ENCODE measurements at places on chromosomes 12 and 14.

- no peak for DNase-seq
Observed at GRCh38 chr12:4268329-4269181, 5.0 kb upstream of the CCND2 start.

DNA sequence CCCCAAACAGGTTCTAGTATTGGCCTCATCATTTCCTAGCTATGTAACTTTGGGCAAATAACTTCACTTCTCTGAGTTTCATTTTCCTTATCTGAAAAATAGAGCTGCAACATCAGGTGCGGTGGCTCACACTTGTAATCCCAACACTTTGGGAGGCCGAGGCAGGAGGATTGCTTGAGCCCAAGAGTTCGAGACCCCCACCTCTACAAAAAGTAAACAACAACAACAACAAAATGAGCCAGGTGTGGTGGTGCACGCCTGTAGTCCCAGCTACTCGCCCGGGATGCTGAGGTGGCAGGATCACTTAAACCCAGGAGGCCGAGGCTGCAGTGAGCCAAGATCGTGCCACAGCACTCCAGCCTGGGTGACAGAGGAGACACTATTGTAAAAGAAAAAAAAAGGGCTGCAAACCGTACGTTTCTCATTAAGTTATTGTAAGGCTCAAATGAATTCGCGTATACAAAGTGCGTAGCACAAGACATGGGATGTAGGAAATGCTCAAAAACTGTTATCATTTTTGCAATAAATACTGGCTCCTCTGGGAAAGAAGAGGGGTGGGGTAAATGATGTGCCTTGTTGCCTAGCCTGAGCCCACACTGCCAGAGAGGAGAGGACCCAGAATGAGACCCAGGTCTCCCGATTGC lies 903 bp downstream of the C12orf76 start:
- DNase-seq = no peak

GRCh38 chr12:107655281-107656065 lies 30.1 kb upstream of the PWP1 start:
- no peak for DNase-seq

DNA sequence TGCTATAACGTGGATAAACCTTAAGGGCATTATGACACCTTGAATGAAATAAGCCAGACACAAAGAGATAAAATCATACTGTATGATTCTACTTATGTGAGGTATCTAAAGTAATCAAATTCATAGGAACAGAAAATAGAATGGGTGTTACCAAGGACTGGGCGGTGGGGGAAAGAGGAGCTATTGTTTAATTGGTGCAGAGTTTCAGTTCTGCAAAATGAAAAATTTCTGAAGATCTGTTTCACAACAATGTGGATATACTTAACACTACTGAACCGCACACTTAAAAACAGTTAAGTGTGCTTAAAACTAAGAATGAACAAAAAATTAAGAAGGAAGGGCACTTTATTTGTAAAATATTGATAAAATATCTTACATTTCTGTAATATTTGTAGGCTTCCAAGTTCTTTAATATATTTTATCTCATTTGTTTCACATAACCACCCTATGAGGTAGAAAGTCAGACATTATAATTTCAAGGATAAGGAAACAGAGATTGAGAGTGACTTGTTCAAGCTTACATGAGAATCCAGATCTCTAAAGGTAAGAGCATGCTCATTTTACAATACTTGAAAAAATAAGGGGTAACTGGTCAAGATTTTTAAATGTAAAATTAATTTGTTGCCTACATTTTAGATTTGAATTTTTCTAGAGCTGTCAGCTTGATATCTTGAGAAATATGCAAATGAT lies 14.9 kb downstream of the LTA4H start:
- no peak for DNase-seq

DNA sequence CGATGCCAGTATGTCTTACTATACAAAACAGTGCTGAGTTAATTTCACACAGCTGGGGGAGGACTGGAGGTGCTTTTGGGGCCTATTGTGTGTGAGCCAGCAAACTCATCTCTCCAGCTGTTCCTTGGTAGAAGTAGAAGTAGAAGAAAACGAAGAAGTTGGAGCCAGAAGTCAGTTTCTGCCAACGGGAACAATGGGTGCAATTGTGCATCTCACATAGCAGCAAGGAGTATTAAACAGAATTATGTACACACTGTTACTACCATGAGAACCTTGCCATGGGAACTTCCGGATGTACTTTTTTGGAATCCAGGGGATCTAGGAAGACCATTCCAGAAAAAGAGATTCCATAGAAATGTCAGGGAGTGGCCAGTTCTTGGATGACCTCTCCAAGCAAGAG lies 88.6 kb downstream of the VCPKMT start:
- no peak for DNase-seq

GRCh38 chr12:114701104-114701414 lies 17.1 kb upstream of the TBX3 start:
- DNase-seq = no peak

DNA sequence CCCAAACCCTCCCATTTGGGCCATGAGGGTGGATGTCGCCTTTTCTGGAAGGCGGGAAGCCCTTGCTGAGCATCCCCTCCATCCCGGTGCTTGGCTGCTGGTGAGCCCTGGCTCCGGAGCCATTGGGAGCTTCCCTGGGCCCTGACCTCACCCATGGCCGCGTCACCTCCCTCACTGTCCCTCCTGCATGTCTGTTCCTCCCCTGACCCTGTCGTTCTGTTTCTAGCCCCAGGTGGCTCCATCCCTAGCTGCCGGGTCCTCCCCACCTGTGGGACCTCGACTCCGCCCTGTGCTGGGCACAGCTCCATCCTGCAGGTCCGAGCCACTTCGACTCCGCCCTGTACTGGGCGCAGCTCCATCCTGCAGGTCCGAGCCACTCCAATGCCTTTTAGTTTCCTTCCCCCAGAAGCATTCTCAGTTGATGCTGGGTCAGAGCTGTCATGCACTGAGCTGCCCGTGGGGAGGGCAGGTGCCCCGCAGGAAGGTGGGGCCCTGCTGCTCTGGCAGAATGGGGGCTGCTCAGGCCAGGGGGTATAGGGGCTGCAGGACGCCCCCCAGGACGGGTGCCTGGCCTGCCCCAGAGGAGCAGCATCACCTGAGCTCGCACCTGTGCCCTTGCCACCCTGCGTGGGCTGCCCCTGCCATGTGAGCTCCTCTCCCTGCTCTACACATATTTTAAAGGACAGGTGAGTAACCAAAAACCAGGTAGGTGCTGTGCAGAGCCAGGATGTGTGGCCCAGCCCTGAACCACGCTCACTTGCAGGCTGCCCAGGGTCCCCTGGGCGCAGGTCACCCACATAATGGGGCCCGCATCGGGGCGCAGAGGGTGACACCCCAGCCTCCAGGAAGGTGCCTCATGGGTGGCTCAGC lies 19.0 kb downstream of the NOC4L start:
- no peak for DNase-seq

- no peak for DNase-seq
Observed at GRCh38 chr12:101697930-101698799, 725 bp downstream of the CHPT1 start.

GRCh38 chr12:50066402-50066801 lies 9.0 kb downstream of the ASIC1 start:
- peak; percentile 59 for DNase-seq

DNA sequence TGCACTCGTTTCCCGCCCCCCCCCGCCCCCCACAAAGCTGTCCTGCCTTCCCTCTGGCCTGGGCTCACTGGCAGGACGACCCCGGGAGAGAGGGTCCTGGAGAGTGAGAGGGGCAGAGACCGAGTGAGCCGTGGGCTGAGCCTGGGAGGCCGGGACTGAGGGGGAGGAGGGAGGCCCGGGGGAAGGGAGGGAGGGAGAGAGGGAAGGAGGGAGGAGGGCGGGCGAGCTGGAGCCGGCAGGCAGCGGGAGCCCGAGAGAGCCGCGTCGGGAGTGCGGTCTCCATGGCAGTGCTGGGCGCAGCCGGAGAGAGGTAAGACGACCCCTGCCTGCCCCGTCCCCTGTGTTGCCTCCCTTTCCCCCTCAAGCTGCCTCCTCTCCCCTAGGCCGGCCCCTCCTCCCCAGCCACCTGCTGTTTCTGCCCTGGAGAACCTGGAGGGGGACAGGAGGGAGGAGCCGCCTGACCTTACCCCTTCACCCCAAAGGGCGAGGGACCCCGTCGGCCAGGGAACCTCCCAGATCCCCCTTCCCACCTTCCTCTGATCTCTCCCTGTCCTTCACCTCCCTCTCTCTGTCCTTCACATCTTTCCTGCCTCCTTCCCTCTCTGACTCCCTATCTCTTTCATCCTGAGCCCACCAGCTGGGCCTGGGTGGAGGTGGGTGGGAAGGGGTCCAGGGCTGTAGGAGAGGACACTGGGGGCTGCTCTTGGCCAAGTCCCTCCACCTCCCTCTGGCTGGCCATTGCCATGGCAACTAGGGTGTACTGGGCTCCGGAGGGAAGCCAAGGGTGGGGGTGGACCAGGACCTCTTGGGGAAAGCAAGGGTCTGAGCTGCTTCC lies at the start of gene GPR162:
Gene GPR162, plus strand, starts transcription at position 231 of the 835 bp plus-strand sequence. CDS start 2,078 bp downstream, outside the sequence.
- no peak for DNase-seq

DNA sequence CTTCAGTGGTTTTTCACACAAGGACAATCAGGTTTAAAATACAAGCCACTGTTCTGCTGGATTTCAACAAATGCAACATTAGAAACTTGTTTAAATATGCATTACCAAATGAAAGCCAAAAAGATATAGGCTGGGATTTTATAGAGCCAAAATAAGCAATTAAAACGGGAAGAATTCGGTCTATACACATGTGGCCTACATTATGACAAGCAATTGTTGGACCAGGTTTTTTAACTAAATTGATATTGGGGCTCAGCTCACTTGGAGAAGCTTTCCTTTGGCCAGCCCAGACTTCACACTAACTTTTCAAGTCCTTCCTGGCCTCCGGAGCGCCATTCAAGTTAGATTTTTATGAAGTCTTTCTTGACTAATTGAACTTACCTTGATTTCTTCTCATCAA lies 16.9 kb upstream of the PDE3A start:
- no peak for DNase-seq

DNA sequence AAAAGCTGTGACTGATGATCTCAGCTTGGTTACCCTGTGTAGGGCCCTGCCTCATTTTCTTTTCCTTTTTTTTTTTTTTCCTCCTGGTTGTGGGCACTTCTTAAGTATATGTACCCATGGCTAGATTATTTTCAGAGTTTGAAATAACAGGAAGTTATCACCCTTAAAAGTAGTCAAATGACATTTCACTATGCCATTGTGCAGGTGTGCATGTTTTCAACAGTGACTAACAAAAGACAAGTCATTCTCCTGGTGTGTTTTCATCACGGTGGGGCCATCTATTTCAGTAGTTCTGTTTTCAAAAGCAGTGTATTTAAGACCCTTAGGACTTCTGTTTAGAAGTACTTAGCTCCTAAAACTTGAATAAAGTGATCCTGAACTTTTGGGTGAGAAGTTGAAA lies 15.0 kb downstream of the GABARAPL1 start:
- DNase-seq = no peak

- no peak for DNase-seq
Observed at GRCh38 chr12:3092764-3093163, 15.6 kb downstream of the TSPAN9 start.

DNA sequence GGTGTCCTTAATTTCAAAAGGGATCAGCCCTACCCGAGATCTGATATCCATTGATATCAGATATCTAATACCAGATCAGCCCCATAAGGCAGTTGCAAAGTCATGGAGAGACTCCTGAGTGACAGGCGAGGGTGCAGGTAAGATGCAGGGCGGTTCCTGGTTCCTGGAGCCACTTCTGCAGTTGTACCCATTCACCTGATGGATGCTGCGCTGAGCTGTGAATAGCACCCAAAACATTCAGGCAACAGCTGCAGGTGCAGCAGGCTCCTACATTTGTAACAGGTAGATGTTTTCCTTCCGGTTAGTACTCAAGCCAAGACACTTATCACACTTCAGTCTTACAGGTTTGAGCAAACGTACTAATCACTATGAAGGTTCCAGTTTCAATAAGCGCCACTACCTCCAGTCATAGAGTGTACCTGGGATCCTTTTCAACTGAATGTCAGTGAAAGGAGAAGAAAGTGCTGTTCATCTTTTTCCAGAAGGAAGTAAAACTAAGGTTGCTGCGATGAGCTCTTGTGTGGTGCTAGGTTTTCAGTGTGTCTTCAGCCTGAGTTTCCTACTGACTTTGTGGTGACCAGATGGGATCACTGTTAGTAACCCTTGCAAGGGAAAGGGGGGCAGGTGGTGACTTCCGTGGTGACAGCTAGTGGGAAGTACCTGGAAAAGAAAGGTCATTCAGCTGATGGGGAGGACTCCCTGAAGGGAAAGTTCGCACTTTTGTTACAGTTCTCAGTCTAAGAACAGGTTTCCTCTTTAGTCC lies 1.9 kb downstream of the ATP6V0A2 start:
- DNase-seq = no peak

DNA sequence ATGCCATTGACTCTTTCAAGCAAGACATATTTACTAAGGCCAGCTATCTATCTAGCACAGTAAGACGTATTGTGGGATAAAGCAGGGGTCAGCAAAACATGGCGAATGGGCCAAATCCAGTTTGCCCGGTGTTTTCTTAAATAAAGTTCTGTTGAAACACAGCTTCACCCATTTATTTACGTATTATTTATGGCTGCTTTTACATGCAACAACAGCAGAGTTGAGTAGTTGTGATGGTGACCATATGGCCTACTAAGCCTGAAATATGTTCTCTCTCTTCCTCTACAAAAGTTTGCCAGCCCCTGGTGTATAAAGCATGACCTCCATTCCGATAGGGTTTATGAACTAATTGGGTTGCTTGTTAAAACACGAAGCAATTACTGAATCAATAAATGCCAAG lies 322.1 kb downstream of the CCDC91 start:
- no peak for DNase-seq

DNA sequence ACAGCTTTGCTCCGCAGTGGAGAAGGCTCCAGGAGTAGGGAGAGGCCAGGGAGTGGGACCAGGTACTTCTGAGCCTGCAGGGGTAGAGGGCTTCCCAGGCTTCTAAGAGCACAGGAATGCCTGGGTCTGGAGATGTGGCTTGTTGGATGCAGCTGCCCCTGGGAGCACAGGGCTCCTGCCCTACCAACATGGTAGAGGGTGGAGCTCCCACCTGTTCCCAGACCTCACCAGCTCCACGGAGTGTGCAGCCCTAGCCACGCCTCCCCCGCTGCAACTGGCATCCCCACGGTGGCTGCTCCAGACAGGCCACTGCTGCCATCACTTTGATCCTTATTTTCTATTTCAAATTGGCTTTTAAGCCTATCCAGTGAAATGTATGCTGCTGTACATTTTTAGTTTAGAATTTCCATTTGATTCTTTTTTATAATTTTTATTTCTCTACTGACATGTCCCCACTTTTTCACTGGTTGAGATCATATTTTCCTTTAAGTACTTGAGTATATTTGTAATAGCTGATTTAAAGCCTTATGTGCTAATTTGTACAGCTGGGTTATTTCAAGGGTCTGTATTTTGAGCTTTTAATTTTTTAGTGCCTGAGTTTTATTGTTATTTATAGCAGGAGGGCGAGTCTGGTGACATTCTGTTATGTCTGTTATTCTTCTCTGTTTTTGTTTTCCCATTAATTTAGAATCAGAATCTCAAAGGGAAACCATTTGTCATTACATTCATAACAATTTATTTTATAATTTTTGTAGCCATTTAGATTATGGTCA lies 78.0 kb downstream of the DERA start:
- DNase-seq = no peak
